ENCODE measurements at places on chromosomes 3 and 15. TPM values are rescaled to one million over a fixed set of nuclear protein-coding genes. Genes with fewer than 3 reads are reported as not detected.

Gene VIPR1
- 7.6 TPM for total RNA-seq

Gene KLF15
- 8.5 TPM for total RNA-seq

- peak; percentile 78 for DNase-seq
These were observed 105.0 kb downstream of the MYLK start for GRCh38 chr3:123778991-123779622.

DNA sequence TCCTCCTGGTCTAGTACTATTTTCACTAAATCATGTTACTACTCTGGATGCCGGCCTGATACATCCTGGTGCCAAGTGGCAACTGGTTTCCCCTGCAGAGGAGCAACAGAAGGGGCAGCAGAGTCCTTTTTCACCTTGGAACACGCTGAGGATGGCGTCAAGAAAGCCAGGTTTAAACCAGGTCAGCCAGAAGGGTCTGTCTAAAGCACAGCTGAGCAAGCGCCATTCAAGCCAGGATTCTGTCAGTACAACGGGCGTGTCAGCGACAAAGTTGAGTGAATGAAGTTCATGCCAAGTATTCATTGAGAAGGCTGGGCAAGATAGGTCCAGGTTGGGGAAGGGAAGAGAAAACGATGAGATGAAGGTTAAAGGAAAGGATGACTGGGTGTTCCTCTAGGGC, 88.2 kb downstream of the FBN1 start:
- peak; percentile 50 for DNase-seq

DNA sequence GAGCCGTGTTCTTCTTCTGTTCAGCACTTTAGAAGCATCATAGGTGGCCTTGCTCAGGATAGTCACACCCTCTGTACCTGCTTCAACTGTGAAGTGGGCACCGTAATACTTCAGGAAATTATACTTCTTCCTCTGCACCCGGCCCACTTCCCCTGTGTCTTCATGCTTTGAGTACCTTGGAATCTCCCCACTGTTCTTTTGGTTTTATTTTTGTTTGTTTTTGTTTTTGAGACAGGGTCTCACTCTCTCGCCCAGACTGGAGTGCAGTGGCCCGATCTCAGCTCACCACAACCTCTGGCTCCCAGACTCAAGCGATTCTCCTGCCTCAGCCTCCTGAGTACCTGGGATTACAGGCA, 1.7 kb downstream of the P2RY14 start:
- DNase-seq: no peak

GRCh38 chr15:74799255-74799855, 13.3 kb upstream of the LMAN1L start:
- DNase-seq: no peak

DNA sequence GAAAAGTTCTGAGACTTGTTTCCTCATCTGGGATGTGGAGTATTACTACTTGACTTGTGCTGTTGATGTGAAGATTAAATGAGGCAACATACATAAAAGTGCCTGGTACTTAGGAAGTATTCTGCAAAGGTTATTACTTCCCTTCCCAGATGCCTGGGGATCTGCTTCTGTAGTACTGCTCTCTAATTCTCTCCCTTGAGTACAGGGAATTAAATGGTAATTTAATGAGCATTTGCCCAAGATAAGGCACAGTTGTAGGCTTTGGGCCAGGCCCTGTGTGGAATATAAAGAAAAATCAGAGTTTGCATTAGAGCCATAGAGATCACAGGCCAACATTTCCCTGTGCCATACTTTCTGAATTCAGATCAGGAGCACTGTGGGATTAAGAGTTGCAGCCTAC, 84.4 kb downstream of the LARS2 start:
- no peak for DNase-seq

- DNase-seq: no peak
These were observed 37.4 kb downstream of the SYN2 start for GRCh38 chr3:12041446-12042041.

- no peak for DNase-seq
These were observed 379.4 kb downstream of the KCNH8 start for GRCh38 chr3:19527746-19528145.

Gene ZBED2
- total RNA-seq: not detected

DNA sequence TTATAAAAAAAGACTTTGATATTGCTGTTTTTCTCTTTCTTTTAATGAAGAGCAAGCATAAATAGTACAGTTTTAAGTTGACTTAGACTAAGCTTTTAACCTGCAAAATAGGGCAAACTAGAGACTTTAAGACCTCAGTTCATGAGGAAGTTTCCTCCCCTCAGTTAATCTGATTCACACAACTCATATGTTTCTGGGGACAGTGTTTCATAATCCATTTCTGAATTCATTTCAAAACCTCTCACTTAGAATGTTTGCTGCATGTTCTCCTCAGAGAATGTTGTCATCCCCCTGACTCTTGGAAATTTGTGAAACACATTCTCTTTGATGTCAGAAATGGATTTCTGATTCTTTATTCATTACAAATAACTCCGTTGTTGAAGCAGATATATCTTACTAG, 79.3 kb upstream of the SKOR1 start:
- no peak for DNase-seq

- no peak for DNase-seq
These were observed 13.6 kb downstream of the TMOD3 start for GRCh38 chr15:51842852-51843737.

- no peak for DNase-seq
These were observed 8.9 kb upstream of the NSMCE3 start for GRCh38 chr15:29278436-29279105.

- DNase-seq: no peak
These were observed 5.9 kb upstream of the ABHD10 start for GRCh38 chr3:111972891-111973290.

DNA sequence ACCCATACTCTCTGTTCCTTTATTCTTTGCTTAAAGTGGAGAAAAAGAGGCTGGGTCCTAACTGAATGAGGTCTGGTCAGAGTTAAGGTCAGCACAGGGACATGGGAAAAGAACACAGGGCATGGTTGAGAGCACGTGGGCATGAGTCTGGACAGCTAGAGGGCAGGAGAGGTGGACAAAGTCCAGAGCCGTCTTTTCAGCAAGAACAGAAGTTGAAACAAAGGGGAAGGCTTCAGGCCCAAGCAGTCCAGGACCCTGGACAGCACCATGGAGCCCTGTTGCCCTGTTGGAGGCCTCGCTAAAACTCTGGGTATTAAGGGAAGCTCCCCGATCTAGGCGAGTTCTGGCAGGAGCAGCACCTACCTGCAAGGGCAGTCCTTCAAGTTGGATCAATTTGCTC, 50.7 kb downstream of the XYLB start:
- peak; percentile 49 for DNase-seq

DNA sequence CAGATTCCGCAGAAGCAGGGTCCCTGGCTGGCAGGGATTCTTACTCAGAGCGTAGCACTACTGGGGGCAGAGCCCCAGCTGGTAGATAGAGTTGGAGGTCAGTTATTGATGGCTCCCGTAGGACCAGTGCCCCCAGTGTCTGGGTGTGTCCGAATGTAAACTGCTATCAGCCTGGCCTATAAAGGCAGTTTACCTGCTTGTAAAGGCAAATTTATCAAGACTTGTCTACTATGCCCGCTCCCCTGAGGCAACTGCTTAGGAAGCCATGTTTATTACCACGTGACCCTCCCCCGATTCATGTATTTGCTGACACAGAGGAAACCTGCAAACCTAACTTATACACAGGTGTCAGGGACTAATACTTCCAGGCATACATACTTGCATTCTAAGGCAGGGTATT, 607 bp upstream of the PPP1R14D start:
- DNase-seq: peak; percentile 42

GRCh38 chr3:56131974-56132590, 336.2 kb downstream of the ERC2 start:
- no peak for DNase-seq

Gene DNAH12
- total RNA-seq: 0.10 TPM

DNA sequence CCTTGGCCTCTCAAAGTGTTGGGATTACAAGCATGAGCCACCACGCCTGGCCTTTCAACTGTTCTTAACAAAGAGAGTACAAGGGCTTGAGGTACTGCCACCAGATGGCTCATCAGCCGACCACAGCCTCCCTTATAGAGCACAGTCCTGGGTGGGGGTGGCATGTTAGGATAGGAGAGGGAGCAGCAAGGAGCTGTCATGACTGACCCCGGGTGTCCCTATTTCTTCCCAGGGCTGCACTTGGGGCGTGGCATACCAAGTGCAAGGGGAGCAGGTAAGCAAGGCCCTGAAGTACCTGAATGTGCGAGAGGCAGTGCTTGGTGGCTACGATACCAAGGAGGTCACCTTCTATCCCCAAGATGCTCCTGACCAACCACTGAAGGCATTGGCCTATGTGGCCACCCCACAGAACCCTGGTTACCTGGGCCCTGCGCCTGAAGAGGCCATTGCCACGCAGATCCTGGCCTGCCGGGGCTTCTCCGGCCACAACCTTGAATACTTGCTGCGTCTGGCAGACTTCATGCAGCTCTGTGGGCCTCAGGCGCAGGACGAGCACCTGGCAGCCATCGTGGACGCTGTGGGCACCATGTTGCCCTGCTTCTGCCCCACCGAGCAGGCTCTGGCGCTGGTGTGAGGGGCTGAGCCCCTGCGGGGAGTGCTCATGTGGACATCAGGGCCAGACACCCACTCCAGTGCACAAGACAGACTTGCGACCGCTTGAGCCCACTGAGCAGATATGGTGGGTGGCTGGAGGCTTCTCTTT, 2.1 kb downstream of the CHAC1 start:
- no peak for DNase-seq

Gene ERC2
- 0.27 TPM for total RNA-seq

DNA sequence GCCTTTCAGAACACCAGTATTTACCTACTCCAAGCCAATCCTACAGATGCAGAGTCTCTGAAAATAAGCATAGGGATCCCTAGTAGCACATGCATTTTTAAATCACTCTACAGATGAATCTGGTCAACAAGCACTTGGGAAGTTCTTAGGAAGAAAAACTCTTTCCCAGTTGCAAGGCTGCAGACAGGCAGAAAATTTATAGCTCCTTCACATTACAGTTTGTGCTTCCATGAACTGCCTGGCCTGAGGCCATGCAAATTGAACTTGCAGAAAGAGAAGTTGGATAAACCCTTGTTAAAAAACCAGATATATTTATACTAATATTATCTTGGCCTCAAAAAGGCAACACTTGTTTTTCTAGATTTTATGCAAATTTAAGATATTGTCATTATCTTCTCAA, 256.9 kb downstream of the EPHA3 start:
- DNase-seq: no peak

- no peak for DNase-seq
These were observed 5.9 kb downstream of the CYP19A1 start for GRCh38 chr15:51332206-51333147.

DNA sequence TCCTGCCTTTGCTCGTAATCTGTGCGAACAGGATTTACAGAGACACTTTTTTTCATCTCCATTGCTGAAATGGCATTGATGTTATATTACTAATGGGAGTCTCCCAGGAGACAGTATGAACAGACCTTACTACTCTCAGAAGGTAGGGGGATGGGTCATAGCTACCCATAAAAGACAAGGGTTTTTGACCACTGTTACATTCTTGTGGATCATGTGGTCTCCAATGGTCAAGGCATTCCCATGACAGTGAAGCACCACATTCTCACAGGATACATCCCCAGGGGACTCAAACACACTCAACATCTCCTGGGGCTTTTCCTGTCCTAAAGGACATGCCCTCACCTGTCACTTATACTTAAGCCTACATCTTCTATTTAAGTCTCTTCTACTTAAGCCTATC, 40.8 kb downstream of the MKRN3 start:
- DNase-seq: no peak

Gene AADACL2
- not detected for total RNA-seq

GRCh38 chr15:61644550-61644949, 415.4 kb upstream of the RORA start:
- DNase-seq: no peak

GRCh38 chr3:143475981-143476380, 356.4 kb downstream of the CHST2 start:
- DNase-seq: no peak

DNA sequence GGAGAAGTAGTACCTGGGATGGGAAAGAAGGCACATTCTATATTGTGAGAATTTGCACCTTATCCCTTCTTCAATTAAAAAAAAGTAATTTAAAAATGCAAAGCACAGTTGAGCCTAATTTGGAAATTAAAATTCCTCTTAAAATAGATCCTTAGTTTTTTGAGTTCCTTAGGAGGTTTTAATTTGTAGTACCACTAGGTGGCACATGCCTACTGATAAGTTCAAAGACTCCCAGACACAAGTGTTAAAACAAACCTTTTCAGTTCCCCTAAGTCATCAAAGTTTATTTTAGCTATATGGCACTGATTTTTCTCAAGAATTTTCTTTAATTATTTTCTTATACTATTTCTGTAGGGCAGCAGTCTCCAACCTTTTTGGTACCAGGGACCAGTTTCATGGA, 127.6 kb upstream of the AZI2 start:
- DNase-seq: no peak

Gene ZSCAN2
- total RNA-seq: 6.7 TPM

Gene OSTN
- 2.0 TPM for total RNA-seq

- DNase-seq: no peak
These were observed 413.5 kb upstream of the C2CD4B start for GRCh38 chr15:62578546-62578945.

Gene FSIP1
- 1.2 TPM for total RNA-seq

GRCh38 chr3:45601156-45601555, 6.6 kb downstream of the LIMD1 start:
- DNase-seq: no peak

GRCh38 chr3:177224414-177224813, 27.1 kb upstream of the TBL1XR1 start:
- DNase-seq: no peak

DNA sequence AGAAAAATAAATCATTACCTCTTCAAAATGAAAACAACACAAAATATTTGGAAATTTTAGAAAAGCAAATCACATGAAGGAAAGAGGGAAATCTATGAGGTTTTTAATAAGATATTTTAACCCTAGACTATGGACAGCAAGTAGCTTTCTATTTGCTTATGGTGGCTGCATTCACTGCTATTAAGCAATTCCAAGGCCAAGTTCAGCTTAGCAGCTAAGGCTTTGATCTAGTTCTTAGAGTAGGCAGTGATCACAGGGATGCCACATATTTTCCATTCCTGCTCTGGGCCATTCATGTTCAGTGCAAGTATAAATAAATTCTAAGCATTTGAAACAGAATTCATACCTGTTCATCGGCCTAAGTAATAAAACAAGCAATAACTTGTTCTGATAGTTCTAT, 235.3 kb downstream of the CDIN1 start:
- no peak for DNase-seq

Gene ISY1
- 26.1 TPM for total RNA-seq

DNA sequence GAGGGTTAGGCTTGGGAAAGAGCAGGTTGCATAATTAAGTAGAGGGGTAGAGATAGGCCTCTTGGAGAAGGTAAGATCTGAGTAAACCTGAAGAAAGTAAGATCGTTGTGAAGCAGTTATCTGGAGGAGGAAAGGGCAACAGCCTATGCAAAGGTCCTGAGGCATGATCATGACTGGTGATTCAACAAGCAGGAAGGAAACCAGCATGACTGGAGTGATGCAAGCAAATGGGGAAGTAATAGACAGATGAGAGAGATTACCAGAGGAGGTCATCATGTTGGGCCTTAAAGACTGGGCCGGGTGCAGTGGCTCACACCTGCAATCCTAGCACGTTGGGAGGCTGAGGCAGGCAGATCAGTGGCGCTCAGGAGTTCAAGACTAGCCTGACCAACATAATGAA, 360.2 kb downstream of the EPHB1 start:
- no peak for DNase-seq

Data from aorta (tissue), 5 donors.